ENCODE measurements at places on chromosomes 12 and 14.

GRCh38 chr14:95341564-95341963, 21.9 kb upstream of the CLMN start:
- DNase-seq, result no peak

GRCh38 chr12:4312251-4312650, 8.8 kb upstream of the TIGAR start:
- DNase-seq, result no peak

DNA sequence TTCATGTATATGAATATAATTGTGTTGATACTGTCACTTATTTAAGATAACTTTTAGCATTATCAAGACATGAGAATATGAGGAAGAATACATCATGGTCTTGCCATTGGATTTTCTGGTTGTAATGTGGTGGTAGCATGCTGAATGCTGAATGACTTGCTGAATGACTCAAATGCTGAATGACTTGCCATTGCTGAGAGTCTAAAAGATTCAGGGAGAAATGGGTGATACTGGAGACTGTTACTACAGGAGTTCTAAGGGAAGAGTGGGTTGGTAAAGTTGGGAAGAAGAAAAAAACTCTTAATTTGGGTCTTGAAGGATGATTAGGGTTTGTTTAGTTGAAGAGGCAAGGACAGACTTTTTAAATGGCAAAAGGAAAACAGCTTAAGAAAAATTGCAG, 72.1 kb upstream of the MANSC4 start:
- no peak for DNase-seq

DNA sequence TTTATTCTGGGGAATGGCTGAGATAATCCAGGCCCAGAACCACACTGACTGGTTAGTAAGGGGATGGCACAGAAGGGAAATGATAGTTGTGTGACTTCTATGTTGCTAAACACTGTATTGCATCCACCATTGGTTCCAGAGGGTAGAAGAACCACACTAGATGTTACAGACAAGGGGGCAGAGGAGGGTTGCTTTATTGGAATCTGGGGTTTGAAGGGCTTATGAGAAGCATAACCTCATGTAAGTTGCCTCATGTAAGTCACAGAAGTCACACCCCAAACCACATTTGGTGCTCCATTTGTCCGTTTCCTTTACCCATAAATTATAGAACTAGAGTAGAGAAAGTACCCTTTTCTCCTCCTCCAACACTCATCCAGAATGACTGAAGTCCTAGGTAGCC, 5.5 kb upstream of the PSMA6 start:
- no peak for DNase-seq

DNA sequence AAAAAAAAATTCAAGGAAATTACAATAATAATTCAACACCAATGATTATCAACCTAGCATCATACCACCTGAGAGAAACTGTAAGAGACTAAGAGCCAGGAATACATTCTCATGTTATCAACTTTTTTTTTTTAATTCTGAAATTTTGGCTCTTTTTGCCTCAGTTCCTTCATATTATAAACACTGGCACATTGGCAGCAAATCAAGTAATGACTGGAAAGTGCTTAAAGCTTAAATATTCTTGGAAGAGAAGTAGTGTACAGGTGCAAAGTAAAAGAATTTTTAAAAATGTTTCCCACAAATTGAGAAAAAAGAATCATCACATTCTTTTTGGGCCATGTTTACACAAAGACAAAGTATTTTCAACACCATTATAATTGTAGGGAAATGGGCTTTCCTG, 296.9 kb upstream of the SOX5 start:
- no peak for DNase-seq

DNA sequence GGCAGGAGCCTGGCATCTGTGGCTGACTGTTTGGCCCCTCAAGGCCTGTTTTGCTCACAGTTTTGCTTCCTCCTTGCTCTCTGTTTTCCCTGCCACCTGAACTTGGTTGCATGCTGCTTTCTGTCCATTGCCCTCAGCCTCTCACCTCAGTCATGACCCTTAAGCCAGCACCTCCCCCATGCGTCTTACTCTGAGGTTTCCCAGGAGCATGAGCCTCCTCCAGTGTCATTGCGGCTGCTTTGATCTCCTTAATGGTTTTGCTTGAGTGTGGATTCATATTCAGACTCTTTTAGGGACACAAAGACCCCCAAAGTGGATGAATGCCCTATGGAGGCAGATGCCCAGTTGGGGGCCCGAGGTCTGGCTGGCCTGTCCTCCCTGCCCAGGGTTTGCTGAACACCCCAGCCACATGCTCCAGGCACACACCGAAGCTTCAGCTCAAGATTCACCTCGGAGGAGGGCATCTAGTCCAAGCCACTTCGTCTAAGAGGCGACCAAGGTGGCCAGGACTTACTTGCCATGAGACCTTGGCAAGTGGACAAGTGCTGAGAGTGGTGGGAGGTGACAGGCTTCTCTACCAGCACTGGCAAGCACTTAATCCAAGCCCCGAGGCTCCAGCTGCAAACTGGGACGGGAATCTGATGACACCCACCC, 95.4 kb upstream of the DIO3 start:
- no peak for DNase-seq

- DNase-seq, result no peak
Measured at GRCh38 chr14:85024931-85025330, 505.0 kb upstream of the FLRT2 start.

DNA sequence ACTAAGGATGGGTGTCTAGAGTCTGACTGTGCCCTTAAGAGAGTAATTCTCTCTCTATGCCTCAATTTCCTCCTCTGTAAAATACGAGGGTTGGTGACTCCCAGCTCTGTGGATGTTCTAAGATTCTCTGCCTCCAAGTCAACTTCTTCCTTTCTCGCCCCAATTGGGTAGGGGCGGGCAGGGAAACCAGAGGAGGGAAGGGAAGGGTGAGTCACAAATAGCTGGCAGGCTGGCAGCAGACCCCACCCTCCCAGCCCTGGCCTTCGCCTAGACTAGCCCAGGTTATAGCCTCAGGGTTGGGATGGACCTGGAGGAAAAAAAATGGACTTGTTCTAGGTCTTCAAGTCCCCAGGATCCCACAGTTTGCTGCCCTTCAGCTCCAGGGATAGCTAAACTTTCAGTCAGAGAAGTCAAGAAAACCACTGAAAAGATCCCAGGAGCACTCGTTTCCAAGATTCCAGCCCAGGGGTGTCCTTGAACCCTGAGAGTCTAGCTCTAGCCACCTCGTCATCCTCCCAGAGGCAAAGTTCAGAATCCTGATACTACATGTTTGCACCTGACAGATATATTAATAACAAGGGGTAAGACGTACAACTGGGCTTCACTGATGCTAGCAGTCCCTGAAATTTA, 2.3 kb downstream of the DGKA start:
- DNase-seq, result no peak

GRCh38 chr12:119444462-119445044, 110.0 kb downstream of the CCDC60 start:
- DNase-seq, result peak; percentile 27

- DNase-seq, result no peak
Measured at GRCh38 chr14:69712599-69713088, 54.3 kb upstream of the SRSF5 start.

GRCh38 chr12:105443802-105444652, 113.5 kb downstream of the C12orf75 start:
- DNase-seq, result no peak

DNA sequence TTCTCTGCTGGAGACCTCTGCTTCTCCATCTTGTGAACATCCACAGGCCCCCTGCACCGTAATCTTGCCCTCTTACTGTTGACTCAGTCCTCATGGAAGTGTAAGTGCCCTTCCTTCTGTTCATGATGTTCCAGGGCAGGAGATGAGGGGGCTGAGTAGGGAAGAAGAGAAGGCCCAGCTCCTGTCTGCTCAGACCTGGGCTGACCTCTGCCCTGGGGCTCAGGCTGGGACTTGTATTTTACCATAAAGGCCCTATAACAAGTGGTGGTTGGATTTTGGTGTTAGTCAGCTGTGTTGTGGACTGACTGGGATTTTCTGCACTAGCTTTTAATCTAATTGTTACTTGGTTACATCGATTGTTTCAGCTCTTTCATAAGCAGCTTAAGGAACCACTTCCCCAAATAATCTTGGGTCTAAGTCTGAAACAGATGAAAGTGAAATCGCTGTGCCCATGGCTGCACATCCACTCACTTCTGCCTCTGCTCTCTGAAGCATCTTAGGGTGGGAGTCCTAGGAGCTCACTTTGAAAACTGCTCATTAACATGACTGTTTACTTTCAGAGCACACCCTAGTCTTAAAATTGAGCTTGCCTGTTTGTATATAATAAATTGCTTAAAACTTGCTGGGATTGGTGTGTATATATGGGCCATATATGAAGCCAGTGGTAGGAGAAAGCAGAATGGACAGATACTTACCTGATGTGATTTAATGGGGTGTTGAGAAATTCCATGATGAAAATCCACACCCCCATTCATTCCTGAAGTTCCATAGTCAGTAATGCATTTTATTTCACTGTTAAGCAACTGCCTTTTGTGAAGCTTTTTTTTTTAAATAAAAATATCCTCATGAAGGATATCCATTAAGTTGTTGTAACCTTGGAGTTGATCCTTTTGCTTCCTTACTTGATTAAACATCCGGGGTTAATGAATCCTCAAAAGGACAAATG, 17.7 kb downstream of the C12orf71 start:
- no peak for DNase-seq

DNA sequence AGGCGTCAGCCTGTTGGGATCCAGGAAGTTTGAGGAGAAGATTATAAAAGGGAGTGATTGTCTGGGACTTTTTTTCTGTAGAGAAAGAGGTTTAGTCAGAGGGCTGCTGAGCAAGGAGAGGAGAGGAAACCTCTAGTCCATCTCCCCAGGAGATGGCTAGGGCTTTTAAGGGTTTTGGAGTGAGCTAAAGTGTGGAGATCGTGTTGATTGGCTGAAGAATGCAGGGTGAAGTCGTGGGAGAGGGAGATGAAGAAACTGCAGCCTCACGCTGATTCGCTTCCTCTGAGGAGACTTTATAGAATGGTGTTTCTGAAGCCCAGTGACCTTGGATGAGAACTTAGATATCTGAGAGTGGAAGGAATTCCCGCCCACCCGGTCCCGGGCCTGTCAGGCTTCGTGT, 193.7 kb upstream of the PWP1 start:
- no peak for DNase-seq

DNA sequence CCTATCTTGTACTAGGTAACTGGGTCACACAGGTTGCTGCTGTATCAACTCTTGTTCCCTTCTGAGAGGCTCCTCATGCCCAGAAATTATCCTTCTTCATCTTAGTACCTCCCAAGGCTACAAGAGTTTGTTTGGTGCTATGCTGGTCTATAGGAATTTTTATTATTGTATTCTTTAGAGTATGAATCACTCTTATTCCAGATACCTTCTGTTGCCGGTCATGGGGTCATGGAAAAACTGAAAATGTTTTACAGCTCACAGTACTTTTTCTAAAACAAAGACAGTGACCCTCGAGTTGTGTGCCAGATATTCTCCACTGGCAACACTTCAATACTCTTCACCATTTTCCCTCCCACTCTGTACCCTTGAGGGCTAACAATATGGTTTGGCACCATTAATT, 1598.0 kb upstream of the TMEM132C start:
- no peak for DNase-seq

- no peak for DNase-seq
Measured at GRCh38 chr12:77940011-77940423, 109.3 kb downstream of the NAV3 start.

DNA sequence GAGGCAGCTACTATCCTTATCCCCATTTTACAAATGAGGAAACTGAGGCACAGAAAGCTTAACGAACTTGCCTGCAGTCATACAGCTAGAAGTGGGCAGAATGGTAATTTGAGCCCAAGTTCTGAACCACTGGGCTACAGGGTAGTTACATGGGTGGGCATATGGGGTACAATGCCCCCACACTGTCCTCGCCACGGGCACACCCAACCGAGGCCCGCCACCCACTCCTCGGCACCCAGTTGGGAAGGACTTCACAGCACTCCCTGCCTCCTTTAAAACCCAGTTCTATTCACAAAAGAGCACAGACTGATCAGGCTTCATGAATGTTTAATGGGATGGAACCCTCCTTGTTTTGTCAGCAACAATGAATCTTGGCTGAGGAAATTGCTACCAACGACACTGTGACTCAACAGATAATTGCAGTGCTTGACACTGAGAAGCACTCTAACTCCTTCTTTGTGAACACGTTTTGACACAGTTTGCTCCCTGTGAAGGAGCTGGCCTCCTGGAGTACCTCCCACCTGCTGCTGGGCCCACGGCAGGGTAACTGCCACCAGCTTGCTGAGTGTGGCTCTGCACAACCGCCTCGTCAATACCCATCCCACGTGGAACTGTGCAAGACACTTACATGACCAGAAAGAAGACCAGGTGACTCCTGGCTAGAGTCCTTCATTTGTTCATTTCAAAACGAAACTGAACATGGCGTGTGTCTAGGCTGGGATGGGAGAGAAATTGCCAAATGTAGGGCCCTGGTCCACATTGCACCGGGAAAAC, 63.5 kb downstream of the CLMN start:
- peak; percentile 46 for DNase-seq

DNA sequence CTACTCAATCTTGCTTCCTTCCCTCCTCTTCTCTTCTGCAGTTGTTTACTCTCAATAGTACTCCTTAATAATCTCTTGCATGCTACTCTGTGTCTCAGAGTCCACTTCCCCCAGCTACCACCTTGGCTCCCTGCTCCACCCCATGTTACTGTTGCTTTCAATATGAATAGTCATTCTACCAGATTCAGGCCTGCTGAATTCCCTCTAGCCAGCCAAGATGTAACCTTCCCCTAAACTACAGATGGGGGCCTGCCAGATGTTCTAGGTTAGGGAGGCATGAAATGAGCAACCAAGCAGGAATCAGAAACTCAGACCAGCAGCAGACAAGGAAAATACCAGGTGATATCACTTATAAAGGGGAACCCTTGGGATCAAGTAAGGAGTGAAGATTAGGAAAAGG, 392.1 kb upstream of the DDHD1 start:
- no peak for DNase-seq

GRCh38 chr12:58873496-58873895, 46.8 kb downstream of the LRIG3 start:
- DNase-seq, result no peak

DNA sequence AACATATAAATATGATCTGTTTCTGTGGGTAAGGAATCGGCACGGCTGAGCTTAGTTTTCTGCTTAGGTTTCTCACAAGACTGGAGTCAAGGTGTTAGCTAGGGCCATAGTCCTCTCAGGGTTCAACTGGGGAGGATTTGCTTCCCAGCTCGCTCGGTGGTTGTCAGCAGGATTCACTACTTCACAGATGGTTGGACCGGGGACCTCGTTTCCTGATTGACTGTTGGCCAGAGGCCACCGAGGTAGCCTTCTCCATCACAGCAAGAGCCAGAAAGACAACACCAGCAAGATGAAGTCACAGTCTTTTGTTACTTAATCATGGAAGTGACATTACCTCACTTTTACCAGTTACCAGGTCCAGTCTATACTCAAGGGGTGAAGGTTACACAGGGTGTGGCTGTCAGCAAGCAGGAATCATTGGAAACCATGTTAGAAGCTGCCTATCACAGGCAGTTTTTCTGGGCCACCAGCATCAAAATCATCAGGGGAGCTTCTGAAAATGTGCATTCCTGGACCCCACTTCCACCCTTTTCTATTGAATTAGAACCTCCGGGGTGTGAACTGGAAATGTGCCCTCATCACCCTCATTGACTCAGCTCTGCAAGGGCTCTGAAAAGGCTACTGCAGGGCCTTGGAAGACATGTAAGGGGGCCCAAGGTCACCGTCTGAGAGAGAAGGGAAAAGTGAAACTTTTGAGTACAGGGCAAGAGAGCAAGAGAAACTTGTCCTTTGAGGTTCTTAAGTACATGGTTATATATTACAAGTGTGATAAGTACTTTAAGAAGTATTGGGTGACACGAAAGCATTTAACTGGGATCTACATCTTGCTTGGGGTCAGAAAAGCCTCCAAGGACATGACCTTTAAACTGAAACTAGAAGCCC, 10.9 kb downstream of the COPS7A start:
- DNase-seq, result no peak
